Left colon (tissue), 2 donors: ENCODE measurements at places on chromosomes 16 and 17. TPM values are rescaled to one million over a fixed set of nuclear protein-coding genes. Genes with fewer than 3 reads are reported as not detected.

DNA sequence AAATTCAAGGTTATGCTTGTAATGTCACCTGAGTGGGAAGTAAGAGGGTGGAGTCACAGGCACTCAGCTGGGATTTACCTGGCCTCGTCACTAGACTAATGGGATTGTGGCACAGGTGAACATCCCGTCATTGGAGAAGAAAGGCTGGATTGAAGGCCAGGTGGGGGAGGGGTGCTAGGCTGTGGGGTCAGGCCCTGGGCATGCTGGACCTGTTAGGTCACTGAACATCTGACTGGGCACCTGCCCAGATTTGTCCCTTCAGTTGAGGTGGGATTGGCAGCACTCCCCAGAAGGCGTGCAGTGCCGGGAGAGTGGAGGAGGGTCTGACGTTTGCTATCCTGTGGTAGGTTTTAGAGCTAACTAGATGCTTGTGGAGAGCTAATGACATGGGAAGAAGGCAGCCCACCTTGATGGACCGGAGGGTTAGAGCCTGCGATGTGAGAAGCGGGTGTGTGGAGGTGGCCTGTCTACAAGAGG, 161.5 kb upstream of the ZNF267 start:
- no peak for DNase-seq

DNA sequence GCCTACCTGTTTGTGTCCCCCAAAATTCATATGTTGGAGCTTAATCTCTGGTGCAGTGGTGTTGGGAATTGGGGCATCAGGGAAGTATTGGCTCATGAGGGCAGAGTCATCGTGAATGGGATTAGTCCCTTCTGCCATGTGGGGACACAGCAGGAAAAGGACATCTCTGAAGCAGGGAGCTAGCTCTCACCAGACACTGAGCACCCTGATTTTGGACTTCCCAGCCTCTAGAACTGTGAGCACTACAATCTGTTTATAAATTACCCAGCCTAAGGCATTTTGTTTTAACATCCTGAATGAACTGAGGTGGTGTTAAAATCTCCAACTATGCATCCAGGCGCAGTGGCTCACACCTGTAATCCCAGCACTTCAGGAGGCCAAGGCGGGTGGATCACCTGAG, 206.0 kb downstream of the SEC14L1 start:
- DNase-seq, result no peak

DNA sequence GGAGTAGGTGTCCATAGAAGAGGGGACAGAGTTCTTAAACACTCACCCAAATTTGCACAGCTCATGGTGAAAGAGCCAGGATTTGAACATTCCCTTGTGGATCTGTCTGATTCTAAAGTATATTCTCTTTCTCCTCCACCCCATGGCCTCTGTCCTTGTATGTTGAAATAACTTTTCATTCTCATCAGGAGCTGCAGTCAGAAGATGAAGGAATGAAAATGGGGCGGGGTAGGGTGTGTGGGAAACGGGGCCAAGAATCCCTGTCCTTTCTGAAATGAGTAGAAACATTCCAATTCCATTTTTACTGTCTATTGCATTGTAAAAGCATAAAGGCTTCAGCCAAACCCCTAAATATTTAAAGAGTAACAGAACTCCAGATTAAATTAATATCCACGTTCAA, 42.8 kb downstream of the NOG start:
- no peak for DNase-seq

DNA sequence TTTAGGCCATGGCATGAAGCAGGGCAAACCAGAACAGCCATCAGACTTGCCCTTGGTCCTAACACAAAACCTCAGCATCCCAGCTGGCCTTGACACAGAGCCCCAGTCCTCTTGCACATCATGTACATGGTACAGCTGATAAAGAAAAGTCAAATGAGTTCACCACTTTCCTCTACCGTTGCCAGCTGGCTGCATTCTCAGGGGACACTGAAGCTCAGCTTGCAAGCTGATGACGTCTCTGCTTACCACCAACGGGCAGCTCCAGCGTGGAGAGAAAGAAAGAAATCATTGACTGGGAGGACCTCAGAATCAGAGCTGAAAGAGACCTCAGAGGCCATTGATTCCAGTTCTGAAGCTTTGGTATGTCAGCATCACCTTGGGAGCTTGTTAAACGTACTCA, 80.7 kb upstream of the CES5A start:
- peak; percentile 34 for DNase-seq

- DNase-seq, result no peak
Measured at GRCh38 chr16:21990381-21990944, 10.5 kb downstream of the PDZD9 start.

GRCh38 chr16:21302898-21303528, 24.9 kb upstream of the CRYM start:
- DNase-seq, result no peak

DNA sequence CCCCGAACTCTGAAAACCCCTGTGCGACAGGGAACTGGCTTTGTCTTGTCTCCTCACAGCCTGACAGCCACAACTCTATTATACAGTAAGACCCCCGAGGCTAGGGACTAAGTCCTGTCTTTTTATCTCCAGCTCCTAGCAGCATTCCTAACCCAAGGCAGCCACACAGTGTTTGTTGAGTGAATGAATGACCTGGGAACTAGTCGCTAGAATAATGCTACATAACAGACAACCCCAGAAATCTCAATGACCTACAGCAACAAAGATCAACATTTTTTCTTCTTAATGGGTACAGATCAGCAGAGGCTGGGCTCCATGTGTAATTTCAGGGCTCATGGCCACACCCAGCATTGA, 71.4 kb upstream of the TNRC6C start:
- DNase-seq, result no peak

GRCh38 chr17:76142585-76143041, 1.6 kb upstream of the FOXJ1 start:
- DNase-seq, result no peak

DNA sequence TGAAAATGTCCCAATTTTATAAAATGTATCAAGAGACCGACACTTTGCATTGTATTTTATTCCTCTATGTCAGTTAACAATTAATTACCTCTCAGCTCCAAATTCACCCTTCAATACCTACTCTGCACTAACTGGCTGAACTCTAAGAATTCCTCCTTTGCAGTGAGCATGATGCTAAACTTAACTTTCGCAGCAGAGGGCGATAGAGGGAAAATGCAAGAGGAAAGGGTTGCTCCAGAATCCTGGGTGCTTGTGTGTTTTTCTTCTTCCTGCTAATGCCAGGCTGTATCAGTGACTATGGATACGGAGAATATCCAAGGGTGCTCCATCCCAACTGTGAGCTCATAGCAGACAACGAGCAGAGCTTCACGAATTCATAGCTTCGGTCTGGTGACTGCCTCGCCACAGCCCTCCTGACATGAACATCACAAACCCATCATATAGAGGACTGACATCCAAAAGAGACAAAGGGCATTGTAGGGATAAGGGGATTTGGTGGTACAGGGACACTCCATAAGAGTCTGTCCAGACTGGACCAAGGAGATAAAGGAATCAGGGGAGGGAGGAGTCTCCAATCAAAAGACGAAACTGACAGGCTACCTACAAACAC, 172.9 kb downstream of the STX8 start:
- DNase-seq, result no peak

GRCh38 chr16:81607805-81608522, 163.4 kb downstream of the CMIP start:
- no peak for DNase-seq

DNA sequence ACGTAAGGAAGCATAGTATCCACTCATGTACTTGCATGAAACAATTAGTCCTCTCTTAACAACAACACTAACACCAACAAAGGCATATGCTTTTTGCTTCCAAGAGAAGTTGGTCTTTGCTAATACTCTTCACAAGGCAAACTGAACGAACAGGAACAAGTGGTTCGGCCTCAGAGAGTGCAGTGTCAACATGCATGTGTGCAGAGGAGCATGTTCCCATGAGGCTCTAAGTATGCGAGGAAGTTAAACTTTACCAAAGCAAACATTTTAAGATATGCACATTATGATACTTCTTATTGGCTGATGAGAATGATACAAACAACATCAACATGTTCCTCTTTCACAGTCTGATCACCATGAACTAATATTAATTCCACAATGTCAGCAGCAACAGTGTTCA, 285.3 kb upstream of the IRX5 start:
- no peak for DNase-seq

GRCh38 chr16:68265078-68265920, 973 bp downstream of the SLC7A6 start:
- DNase-seq, result peak; percentile 77

- no peak for DNase-seq
Measured at GRCh38 chr16:24499193-24499814, 40.1 kb upstream of the RBBP6 start.

GRCh38 chr17:44219108-44219615, 313 bp downstream of the UBTF start:
- DNase-seq, result peak; percentile 76

GRCh38 chr17:66776999-66777688, 57.8 kb upstream of the CACNG5 start:
- DNase-seq, result no peak

GRCh38 chr17:4162321-4162720, 19.3 kb downstream of the CYB5D2 start:
- DNase-seq, result no peak

GRCh38 chr17:45896803-45897693, 2.7 kb downstream of the MAPT start:
- no peak for DNase-seq

DNA sequence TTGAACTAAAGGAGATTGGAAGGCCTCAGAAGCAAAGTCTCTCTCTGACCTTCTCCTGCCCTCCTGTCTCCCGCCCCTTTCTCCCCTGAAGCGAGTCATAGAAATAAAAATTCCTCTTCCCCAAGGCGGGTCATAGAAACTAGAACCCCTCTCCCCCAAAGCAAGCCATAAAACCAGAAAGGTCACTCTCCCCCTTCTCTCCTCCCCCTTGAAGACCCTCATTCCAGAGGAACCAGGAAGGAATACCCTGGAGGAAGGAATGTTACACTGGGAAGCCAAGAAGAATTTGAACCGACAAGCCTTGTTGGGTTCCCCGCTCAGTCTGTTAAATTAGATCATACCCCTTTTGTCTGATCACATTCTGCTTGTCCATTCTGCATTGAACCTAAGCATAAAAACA, 2.7 kb upstream of the GJC1 start:
- no peak for DNase-seq

GRCh38 chr16:3364774-3365427, 9.2 kb downstream of the OR2C1 start:
- DNase-seq, result peak; percentile 91

DNA sequence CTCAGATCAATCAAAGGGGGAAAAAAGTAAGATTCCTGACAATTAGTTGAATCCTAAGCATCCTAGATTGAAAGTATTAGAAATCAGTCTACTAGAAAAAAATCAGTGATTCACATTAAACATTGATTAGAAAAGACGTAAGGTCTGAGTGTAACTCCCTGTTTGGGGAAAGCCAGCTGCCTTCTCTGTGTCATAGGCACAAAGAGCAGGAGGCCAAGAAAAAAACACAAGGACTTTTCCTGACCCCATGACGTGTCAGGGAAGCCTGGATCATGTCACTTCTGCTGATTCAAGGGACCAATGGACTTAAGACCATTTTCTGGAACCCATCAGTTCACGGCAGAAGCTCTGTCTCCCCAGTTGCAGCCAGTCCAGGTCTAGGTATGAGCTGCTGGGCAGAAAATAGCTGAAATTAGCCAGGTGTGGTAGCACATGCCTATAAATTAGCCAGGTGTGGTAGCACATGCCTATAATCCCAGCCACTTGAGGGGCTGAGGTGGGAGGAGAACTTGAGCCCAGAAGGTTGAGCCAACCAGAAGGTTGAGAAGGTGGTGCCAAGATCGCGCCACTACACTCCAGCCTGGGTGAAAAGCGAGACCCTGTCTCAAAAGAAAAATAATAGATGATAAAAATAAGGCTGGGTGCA, 35.9 kb downstream of the RANBP10 start:
- no peak for DNase-seq

DNA sequence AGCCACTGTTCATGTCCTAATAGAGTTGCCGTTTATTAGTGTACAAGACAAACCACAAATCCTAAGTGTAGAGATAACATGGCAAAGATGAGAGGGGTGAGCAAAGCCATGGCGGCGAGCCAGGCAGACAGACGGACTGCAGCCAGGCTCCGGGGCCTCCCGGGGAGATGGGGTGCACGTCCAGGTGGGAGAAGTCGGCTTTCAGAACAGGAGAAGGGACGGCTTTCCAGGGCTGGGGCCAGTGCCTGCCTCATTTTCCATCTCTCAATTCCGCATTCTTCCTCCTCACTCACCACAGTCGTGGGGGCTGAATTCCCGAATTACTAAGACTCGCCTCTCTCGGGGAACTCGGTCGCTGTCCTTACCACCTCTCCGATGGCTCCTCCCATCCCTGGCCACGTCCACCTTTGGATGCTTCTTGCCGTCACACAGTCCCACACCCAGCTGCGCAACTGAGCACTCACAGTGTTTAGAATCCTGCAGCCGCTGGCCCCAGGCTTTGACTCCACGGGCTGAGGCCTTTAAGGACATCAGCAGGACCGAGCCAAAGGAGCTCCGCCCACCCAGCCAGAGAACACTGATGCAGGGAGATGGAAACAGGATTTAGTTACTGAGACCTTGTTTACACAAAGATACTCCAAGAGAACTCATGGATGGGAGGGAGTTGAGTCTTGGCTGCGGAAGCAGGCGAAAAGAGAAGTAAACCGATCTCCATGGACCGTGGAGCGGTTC, 59.7 kb downstream of the RNF112 start:
- DNase-seq, result peak; percentile 56

DNA sequence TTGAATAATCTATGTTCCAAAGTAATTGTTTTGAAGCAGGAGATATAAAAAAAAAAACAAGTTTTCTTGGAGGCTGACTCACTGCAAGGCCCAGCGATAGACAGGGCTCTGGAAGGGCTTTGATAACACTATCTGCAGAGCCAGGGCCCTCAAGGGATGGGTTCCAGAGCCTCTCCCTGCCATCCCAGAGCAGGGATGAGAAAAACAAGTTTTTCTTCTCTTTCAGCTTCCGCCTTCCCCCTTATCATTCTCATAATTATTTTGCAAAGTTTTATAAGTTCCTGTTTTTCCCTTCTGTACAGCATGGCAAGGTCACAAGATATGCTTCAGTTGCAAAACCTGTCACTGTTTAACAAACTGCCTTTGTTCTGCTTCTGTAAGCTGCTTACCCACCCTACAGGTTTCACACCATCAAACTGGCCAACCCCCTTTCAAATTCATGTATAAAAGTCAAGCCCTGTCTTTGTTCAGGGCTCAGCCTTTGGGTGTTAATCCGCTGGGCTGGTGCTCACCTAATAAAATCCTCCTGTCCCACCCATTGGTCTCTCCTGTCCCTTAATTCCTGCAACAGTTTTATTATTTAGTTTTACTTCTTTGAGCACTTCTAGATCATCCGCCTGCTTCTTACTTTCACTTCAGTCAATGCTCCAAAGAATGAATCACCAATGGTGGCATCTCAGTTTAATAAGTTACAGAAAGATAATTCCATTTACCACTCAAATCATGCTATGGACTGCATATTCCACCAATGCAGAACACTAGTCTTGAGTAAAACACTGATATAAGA, 5.6 kb upstream of the THUMPD1 start:
- no peak for DNase-seq

- DNase-seq, result no peak
Measured at GRCh38 chr17:44360826-44361225, 2.8 kb downstream of the FAM171A2 start.

Gene MT4
- total RNA-seq, result not detected

Gene ITGB4
- 318 TPM for total RNA-seq

Gene TBC1D3
- total RNA-seq, result not detected

Gene TEX19
- total RNA-seq, result not detected

Gene C1QTNF1
- total RNA-seq, result 16.7 TPM

Gene BRIP1
- total RNA-seq, result 3.3 TPM

Gene NOG
- 0.22 TPM for total RNA-seq

Gene ATAD5
- total RNA-seq, result 3.7 TPM

Gene TVP23A
- total RNA-seq, result 0.78 TPM

Gene DNAH2
- 0.22 TPM for total RNA-seq

Gene P3H4
- total RNA-seq, result 10.7 TPM
